ENCODE measurements at places on chromosomes 4 and X. TPM values are rescaled to one million over a fixed set of nuclear protein-coding genes. Genes with fewer than 3 reads are reported as not detected.

- peak; percentile 86 for DNase-seq
These were observed 11.1 kb downstream of the MAEA start for GRCh38 chr4:1300466-1301455.

DNA sequence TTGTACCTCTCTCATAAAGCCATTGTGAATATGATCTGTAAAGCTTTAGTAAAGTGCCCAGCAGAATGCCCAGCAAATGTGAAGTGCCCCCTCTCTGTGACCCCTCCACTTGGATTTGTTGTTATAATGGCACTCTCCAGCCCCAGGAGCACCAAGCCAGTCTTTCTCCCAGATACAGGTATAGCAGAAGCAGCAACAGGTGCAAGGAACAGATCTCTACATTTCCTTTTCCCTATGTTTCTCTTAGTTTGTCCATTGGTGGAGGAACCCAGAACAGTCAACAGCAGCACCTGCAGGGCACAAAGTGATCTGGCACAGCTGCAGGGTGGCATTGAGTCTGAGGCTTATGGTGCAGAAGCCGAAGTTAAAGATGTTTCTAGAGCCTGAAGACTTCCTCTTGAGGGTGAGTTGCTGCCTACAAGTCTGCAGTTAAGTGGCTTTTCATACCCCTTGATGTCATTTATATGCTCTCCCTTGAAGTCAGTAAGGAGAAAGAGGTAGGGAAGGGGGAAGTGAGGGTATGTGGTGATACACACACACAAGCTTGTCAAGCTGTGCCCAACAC is 16.1 kb upstream of the CXCL3 start:
- no peak for DNase-seq

DNA sequence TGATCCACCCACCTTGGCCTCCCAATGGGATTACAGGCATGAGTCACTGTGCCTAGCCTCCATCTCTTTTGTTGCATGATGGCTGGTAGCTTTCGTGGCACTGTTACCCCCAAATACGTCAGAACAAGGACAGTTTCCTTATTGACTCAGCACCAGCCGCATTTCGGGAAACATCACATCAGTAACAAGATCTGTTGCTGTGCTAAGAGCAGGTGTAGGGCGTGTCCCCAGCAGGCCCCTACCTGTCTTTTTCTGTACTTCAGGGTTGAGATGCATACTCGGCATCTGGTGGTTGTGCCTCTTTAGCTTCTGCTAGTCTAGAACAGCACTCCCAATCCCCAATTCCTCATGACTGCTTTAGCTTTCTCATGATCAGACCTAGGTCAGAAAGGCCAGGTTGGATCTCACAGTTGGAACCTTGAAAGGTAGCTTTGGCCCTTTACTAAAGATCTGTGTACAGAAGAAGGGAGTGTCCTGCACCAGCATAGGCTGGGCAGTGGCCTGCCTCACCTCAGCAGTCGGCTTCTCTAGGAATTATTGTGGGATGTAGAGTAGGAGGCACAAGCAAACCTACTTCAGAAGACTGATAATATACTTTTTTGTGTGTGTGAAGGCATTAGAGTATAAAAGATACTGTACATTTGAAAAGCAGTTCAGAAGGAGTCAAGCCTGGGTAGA is 36.8 kb downstream of the NSD2 start:
- DNase-seq, result peak; percentile 94

GRCh38 chr4:101039367-101039766 is 308.0 kb downstream of the PPP3CA start:
- no peak for DNase-seq

DNA sequence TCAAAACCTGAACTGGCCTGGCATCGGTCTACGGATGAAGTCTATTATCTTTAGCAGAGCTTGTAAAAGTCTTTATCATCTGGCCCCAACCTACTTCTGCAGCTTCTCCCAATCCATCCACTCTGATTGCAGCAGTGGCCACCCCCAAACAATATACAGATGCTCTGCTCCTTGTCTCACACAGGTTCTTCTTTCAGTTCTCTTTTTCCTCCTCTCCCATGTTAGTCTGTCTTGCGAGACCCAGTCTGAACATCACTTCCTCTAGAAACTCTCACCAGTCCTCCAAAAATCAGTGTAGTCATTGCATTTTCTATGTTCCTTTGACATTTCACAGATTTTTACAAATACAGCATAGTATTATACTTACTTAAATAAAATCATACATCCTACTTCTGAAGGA is 163.0 kb downstream of the FRMPD4 start:
- no peak for DNase-seq

GRCh38 chr4:172103456-172103855 is 290.3 kb downstream of the GALNTL6 start:
- no peak for DNase-seq

DNA sequence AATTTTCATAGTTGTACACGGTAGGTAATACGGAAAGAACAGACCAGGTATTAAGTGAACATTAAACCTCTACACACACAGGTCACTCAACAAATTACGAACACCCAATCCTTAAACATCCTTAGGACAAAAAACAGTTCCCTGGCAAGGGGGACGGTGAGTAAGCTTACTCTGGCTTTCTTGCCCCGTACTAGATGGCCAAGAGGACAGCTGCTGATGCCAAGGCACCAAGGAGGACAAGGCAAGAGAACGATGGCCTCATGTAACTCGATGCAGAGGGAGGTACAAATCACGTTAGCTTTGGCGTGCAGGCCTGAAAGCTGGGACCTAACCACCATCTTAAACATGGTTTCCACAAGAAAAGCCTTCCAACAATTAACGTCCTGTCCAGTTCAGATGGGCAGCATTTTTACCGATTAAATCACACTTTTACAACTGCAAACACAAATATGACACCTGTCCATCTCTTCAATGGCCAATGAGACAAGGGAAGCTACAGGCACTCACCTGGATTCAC is 23.7 kb downstream of the FAT1 start:
- no peak for DNase-seq

The GAGE12F gene
- not detected for polyA plus RNA-seq

DNA sequence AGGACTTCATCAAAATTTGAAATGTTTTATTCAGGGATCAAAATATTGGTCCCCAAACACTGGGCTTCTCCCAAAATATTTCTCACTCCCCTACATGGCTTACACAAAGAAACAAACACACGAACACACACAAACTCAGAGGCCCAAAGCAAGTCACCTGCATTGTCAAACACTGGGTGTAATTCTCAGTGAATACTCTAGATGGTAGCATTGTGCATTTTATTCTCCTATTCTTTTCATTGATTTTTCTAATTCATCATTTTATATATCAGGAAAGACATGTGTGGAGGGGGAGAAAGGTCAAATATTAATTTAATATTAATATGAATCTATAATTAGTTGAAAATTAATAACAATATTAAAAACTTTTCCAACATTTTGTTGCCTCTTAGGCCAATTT is 72.3 kb upstream of the TNMD start:
- DNase-seq, result peak; percentile 2

The ACOX3 gene
- 4.4 TPM for polyA plus RNA-seq

- DNase-seq, result no peak
These were observed 11.6 kb upstream of the CXCL13 start for GRCh38 chr4:77593993-77594392.

The NWD2 gene
- polyA plus RNA-seq, result not detected

DNA sequence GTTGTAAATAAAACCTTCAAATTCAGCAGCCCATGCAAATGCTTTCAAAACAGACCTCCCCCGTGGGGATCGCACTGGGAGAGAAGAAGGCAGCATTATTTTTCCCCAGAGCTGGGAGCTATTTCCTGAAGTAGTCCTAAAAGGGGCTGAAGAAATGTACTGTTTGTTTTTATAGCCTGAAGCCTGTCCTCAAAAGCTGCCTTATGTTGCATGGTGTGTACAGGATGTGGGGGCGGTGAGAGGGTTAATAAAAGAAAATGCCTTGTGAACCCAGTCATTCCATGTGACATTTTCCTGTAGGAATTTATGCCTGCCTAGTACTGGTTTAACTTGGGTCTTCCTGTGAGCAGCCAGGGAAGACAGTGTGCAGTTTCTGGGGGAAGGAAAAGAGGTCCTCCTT is 144.1 kb downstream of the SOWAHB start:
- peak; percentile 68 for DNase-seq

- no peak for DNase-seq
These were observed 46.2 kb upstream of the TXK start for GRCh38 chr4:48180234-48180633.

The NEIL3 gene
- polyA plus RNA-seq, result 9.8 TPM

GRCh38 chr4:99979872-99980271 is 29.8 kb upstream of the H2AZ1 start:
- no peak for DNase-seq

DNA sequence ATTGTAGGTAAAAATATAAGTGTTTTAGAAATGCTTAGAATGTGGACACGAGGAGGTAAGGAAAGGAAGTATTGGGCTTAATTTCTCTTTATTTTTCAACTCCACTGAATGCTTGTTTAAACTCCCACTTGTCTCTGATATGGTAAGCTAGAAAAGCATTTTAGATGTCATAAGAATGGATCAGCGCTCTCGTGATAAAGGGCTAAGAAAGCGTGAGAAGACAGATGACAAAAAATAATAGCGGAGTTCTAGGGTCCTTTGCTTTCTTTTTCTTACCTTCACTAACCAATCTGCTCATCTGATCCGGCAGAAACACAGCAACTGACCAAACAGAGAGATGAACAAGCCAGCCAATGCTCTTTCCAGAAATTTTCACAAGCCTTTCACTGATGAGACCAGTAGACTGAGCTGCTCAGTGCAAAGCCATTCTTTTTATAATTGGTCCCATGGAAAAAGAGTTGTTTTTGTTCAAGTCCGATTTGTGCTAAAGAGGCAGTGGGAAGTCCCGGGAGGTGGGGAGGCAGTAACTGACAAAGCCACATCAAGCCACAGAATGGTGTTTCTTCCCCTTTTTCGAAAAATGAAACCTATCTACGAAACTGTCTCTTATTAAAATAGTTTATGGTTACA is at the start of gene TASL:
TSS of gene TASL (minus strand) at position 405 of the 630 bp plus-strand sequence. CDS start 17,411 bp downstream, outside the sequence.
- no peak for DNase-seq

- peak; percentile 35 for DNase-seq
These were observed 409.0 kb downstream of the BCOR start for GRCh38 chrX:39688576-39689375.

GRCh38 chr4:6272863-6273660 is 3.4 kb downstream of the WFS1 start:
- peak; percentile 63 for DNase-seq

- no peak for DNase-seq
These were observed 76.8 kb downstream of the EVC2 start for GRCh38 chr4:5631352-5632065.

GRCh38 chr4:155734065-155734464 is 24.8 kb upstream of the GUCY1B1 start:
- no peak for DNase-seq

- DNase-seq, result no peak
These were observed 561.5 kb downstream of the INPP4B start for GRCh38 chr4:142284402-142285221.

- DNase-seq, result peak; percentile 39
These were observed 40.5 kb upstream of the BMP3 start for GRCh38 chr4:80989921-80990544.

DNA sequence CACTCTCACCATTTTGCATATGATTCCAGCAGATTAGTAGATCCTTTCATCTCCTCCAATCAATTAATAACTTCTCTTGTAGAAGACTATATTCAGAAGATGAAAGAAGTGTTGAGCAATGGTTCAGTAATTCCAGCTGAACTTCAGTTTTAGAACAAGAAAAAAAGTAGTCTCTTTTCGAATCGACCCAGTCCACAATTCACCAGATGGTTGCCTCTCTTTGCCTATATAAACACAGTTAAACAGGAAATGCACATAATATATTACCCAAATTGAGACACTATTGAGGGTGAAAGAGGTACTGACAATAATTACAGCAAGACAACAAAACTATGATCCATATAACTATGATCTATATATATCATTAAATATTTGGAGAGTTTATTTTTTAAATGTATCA is 16.8 kb upstream of the FAM241A start:
- no peak for DNase-seq

GRCh38 chrX:24198101-24198500 is 48.6 kb downstream of the ZFX start:
- no peak for DNase-seq
